ENCODE measurements at places on chromosomes 5 and 9. TPM values are rescaled to one million over a fixed set of nuclear protein-coding genes. Genes with fewer than 3 reads are reported as not detected.

TNIP1 gene
- total RNA-seq = 32.2 TPM

LCN1 gene
- not detected for total RNA-seq

TSSK1B gene
- total RNA-seq = not detected

FOXD4 gene
- total RNA-seq = not detected

C5orf46 gene
- total RNA-seq = not detected

GPRIN1 gene
- 19.9 TPM for total RNA-seq

TRIM7 gene
- total RNA-seq = 3.9 TPM

SLC6A19 gene
- 1.0 TPM for total RNA-seq

GEMIN5 gene
- total RNA-seq = 30.5 TPM

Measured in G401 (cell line).